ENCODE measurements at places on chromosomes 4 and X.

DNA sequence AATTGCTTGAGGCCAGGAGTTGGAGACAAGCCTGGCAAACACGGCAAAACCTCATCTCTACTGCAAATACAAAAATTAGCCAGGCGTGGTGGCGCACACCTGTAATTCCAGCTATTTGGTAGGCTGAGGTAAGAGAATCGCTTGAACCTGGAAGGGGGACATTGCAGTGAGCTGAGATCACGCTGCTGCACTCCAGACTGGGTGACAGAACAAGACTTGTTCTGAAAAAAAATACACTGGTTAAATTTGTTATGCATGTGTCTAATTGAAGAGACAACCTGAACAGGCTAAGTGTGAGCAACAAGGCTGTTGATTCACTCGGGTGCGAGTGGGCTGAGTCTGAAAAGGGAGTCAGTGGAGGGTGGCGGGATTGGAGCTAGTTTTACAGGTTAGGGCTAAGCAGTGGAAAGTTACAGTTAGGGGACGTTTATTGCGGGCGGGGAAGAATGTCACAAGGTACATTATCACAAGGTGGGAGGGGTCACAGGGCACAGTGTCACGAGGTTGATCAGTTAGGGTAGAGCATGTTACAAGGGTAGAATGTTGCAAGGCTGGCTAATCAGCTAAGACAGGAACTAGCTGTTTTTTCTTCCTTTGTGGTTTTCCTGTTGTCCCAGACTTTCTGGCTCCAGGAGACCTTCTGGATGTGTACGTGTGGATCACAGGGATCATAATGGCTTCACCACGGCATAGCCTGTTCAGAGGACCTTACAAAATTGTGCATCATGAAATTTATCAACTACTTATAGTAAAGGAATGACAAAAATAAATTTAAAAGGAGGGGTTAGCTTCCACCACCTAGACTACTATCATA, 115.8 kb downstream of the NAA11 start:
- DNase-seq: no peak

GRCh38 chrX:16160729-16161128, 6.6 kb upstream of the MAGEB17 start:
- no peak for DNase-seq

- no peak for DNase-seq
Measured at GRCh38 chr4:89110541-89110985, 770 bp upstream of the TIGD2 start.

- no peak for DNase-seq
Measured at GRCh38 chr4:121462660-121463261, 81.9 kb upstream of the QRFPR start.

GRCh38 chr4:47579235-47579634, 94.2 kb downstream of the ATP10D start:
- no peak for DNase-seq

GRCh38 chrX:22340022-22340616, 67.4 kb downstream of the CBLL2 start:
- DNase-seq: no peak

DNA sequence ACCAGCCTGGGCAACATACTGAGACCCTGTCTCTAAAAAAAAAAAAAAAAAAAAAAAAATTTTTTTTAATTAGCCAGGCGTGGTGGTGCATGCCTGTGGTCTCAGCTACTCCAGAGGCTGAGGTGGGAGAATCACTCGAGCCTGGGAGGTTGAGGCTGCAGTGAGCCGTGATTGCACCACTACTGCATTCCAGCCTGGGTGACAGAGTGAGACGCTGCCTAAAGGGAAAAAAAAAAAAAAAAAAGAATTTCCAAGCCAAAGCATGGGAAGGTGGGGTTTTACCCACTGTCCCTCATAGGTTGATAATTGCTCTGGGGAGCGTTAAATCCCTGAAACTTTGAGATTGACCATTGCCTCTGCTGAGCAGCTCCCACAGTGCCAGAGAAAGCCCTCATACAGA, 427.5 kb downstream of the BCOR start:
- no peak for DNase-seq

GRCh38 chr4:173866322-173867026, 336.4 kb upstream of the HAND2 start:
- no peak for DNase-seq

- DNase-seq: no peak
Measured at GRCh38 chr4:153407906-153408305, 58.3 kb upstream of the TMEM131L start.

DNA sequence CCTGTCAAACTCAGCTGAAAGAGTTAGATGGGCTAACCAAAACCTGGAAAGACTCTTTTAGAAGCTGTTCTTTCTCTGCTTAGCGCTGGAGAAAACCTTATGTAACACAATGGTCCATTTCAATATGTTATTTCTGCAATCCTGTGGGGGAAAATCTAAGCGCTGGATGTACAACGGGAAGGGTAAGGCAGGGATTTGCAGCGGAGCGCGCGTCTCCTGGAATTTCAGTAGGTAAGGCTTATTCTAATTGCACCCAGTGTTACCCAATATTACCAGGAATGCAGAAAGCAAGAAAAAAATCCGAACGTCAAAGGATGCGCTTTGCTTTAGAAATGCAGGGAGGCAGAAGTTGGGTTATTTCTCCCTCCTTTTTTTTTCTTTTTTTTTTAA, 2.0 kb downstream of the HS3ST1 start:
- no peak for DNase-seq

GRCh38 chr4:156749426-156750403, 221.9 kb downstream of the PDGFC start:
- DNase-seq: no peak

GRCh38 chr4:78298618-78299017, 241.5 kb downstream of the FRAS1 start:
- no peak for DNase-seq

DNA sequence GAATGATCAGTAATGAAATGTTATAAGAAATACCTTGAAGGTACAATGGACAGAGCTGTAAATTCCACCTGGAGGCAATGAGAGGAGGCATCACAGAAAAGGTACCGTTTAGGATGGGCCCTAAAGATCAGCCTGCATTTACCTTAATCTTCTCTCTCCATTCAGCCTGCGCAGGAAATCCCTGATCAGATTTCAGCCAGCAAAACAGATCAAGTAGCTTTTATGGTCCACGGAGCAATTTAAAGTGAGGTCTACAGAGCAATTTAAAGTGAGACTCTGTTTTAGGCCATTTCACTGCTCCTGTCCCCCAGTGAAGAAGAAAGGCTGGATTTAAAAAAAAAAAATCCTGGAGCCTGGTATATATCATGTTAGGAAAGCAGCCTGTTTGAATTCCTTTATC, 195.1 kb upstream of the VCX start:
- no peak for DNase-seq
